ENCODE measurements at places on chromosomes 13 and 19. TPM values are rescaled to one million over a fixed set of nuclear protein-coding genes. Genes with fewer than 3 reads are reported as not detected.

GRCh38 chr13:110556224-110556606 lies 5.3 kb downstream of the RAB20 start:
- no peak for DNase-seq

GRCh38 chr19:18308051-18308947 lies 14.6 kb downstream of the LSM4 start:
- DNase-seq = no peak

- DNase-seq = no peak
Observed at GRCh38 chr13:110581506-110582185, 20.1 kb upstream of the RAB20 start.

- no peak for DNase-seq
Observed at GRCh38 chr13:71593566-71593965, 273.4 kb downstream of the DACH1 start.

DNA sequence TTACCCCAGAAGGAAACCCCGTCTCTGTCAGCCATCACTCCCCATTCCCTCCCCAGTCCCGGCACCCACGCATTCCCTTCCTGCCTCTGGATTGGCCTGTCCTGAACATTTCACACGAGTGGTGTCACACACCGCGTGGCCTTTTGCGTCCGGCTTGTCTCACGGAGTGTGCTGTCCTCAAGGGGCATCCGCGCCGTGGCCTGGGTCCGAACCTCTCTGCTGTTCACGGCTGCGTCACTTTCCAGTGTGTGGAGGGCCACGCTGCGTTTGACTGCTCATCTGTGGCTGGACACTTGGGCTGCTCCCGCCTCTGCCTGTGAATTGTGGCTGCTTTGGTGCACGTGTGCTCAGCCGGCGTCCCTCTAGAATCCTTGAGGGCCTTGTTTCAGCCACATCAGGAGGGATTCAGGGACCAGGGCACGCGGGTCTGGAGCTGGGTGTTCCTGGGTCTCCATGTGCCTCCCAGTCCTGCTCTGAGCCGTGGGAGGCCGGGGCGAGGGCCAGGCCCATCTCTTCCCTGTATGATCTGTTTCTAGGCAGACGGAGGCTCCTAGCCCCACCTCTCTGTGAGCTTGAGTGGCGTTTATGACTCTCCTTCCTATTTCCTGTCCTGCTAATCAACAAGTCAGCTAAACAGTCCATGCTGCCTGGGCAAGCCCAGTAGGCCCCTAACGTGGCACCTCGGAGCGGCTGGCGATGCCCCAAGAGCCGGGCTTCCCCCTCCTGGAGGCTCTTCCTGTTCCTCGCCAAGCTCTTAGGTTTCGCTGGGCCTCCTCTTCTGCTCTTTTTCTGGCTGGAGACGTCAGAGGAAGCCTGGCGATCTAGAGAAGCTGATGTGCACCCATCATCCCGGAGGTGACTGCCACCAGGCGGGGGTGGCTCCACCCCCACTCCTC lies 8.1 kb downstream of the STK11 start:
- DNase-seq = no peak

DNA sequence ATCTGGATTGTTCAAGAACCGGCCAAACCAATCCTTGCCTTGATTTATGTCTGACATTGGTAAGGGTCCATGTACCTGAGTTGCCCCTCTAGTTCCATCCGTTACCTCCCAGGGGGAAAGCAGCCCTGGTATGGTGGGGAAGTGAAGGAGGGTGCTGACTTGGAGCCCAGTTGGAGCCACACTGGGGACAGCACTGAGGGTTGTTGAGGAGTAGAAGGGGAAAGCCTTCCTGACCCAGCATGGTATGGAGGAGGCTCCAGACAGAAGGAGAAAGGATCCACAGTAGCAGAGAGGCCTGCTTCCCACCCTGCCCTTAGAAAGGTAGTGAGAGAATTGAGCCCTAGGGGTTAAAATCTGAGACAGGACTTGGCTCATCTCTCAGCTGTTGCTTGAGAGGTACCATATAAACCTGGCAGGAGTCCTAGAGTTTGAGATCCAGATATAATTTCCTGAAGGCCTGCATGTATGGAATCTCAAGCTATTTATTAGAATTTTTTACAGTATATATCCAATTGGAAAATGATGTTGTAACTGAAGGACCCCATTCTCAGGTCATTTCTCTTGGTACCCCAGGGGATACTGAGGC lies 16.7 kb upstream of the FCGBP start:
- DNase-seq = no peak

DNA sequence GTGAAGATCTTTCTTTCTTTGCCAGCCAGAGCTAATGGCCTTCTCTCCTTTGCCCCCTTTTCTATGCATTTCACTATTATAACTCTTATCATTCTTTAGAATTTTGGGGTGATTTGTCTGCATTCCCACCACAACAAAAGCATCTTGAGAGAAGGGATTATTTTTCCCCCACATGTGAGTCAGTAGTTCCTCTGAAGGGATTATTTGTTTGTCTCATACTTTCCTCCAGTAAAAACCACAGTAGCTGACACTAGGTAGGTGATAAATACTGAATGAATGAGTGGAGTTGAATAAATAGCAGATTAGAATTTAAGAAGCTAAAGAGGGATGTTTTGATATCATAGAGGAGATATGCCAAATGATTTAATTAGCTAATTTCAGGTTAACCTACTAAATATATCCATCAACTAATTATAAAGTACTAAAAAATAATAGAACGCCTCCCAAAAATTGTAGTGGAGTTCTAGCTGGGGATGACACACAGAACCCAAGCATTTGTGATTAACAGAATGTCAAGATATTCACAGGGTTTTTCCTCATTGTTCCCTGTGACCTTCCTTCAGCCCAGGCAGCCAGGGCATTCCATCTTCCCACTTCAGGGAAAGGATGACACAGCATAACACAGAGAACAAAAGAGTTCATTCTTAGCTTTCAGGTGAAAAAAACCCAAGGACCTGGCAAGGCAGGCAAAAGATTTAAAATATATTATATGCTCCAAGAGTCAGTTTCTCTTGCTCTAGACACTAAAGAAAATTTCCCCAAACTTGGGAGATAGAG lies 3.5 kb upstream of the TBC1D4 start:
- DNase-seq = no peak

Gene IQCN
- 0.15 TPM for polyA plus RNA-seq

Gene PEG3
- not detected for polyA plus RNA-seq

Gene TMEM86B
- polyA plus RNA-seq = not detected

Gene CYP4F3
- polyA plus RNA-seq = not detected

Data from immature natural killer cell (primary cell).